ENCODE measurements at places on chromosomes 6 and 20.

- DNase-seq: no peak
These were observed 538.3 kb downstream of the GRIK2 start for GRCh38 chr6:101931766-101932165.

DNA sequence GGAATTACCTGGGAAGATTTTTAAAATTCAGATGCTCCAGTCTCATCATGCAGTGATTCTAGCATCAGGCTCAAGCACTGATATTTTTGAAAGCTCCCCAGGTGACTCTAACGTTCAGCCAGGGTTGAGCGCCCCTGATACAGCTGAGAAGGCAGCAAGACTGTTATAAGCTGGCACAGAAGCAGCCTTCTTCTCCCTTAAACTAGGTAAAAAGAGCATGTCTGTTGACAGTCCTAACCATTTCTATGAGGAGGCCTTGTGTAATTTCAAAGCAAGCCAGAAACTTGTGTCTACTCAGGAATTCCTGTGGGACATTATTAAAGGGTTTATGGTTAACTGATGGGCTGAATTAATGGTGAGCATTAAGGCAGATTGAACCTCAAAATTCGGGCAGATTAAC, 141.9 kb downstream of the PDE7B start:
- no peak for DNase-seq

DNA sequence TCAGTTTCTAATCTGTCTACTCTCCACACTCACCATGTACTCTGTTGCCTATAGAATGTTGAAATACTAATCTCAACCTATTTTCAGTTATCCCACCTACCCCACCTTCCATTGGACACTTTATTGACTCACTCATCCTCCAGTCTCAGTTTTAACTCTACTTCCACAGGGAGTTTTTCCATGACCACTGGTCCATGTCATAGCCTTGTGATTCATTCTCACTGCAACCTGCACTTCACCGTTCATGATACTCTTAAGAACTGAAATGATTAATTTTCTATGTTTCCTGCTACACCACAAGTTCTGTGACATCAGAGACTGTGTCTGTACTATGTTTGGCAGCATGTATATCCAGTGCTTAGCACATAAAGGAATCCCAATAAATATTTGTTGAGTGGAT, 122.8 kb upstream of the HSF2 start:
- no peak for DNase-seq

GRCh38 chr6:17352302-17352701, 41.1 kb upstream of the CAP2 start:
- DNase-seq: no peak

- DNase-seq: no peak
These were observed 75.1 kb downstream of the SLX4IP start for GRCh38 chr20:10510216-10510615.

DNA sequence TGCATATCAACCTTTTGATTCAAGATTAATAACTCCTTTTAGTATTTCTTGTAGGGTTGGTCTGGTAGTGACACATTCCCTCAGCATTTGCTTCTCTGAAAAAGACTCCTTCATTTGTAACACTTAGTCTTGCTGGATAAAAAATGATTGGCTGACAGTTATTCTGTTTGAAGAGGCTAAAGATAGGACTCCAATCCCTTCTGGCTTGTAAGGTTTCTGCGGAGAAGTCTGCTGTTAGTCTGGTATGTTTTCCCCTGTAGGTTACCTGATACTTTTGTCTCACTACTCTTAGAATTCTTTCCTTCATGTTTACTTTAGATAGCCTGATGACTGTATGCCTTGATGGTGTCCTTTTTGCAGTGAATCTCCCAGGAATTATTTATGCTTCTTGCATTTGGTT, 96.0 kb downstream of the CARMIL1 start:
- no peak for DNase-seq

DNA sequence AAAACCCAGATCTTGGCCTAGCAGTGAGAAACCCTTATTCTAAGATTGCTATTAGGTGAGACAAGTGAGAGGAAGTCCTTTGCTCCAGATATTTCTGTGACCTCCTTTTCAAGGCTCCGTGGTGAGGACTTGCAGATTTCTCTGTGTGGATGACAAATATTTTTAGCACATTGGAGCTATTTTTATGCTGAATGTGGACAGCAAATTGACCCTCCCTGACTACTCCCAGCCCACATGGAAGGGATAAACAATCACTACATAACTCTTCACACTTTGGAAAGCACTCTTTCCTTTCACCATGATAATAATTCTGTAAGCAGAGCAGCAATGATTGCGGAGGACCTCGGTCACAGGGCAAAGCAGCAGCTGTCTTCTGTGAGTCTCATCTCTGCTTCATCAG, 88.0 kb upstream of the ADGRF1 start:
- no peak for DNase-seq

DNA sequence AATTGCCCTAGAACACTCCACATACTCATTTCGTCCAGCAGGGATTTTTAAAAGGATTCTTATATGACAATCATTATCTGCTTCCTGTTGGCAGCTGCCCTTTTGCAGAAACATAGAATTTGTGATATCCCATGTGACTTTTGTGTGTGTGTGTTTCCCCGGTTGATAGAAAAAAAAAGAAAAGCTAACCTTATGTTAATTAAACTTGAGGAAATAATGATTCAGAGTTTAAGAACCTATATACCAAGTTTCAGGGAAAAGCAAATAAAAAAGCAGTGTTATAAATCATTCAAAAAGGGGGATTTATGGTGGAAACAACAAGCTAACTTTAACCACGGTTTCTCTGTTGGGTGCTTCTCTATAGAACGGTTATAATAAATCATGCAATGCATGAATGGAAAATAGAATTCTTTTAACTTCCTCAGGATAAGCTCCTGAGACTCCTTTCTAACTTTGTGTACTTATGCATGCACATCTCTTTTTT, 826.9 kb upstream of the EYS start:
- DNase-seq: no peak

- no peak for DNase-seq
These were observed 80.8 kb upstream of the COL21A1 start for GRCh38 chr6:56327946-56328727.

GRCh38 chr6:131443514-131443913, 129.5 kb upstream of the ARG1 start:
- no peak for DNase-seq

DNA sequence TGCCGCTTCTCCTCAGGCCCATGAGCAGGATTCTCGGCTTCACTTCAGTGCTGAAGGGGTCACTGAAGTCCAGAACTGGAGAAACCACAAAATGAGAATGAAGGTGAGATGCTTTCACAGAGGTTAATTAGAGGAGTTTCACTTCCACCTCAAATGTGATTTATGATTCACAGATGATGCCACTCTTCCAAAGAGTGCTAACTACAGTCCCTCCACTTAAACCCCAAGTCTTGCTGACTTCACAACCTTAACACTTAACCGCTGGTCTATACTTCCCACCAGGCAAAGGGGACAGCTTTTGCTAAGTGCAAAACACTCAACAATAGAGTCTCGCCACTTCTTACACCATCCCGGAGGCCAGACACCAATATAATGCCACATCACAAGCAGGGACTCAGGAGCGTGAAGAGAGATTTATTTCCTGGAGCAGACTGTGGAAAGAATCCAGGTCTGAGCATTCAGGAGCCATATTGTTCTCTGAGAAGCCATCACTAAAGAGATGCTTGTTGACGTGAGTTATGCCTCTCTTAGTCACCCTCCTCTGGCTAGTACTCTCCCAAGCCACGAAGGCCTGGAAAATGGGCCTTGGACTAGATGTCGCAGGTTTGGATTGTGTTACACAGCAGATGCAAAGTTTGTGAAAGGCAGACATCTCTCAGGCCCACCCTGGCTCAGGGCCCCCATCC, 24.4 kb downstream of the RRAGD start:
- DNase-seq: no peak

- no peak for DNase-seq
These were observed 226.9 kb downstream of the CD83 start for GRCh38 chr6:14344486-14344885.

DNA sequence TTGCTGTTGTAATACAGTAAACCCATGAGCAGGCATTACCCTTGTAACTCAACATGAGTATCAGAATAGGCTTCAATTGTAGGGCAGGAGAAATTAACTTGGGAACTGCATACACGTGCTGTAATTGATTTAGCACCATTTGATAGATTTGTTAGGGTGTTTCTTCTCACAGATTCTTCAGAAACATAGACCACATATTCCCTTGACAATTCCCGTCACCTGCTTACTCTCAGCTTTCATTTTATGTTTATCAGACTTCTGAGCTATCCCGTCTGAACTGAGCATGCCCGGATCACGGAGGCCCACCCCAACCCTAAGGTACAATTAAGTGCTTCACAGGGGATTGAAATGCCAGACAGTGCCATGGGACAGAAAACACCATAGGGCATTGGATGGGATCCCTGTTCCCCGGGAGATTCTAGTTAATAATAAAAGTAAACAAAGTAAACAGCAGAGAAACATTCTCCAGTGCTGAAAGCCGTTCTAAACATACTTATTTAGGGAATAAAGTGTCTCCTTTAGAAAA, 179.7 kb downstream of the PHACTR1 start:
- DNase-seq: no peak

DNA sequence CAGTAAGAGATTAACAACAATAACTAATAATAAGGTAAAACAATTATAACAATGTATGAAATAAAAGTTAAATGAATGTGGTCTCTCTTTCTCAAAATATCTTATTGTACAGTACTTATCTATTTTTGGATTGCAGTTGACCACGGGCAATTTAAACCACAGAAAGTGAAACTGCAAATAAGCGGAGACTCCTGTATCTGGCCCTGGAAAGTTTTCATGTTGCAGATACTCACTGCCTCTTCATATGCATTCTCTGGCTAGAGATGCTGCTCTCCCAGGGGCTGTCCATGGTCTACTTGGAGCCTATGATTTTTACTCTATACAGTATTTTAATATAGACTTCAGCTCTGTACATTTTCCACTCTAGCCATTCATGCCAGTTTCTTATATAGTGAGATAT, 230.8 kb downstream of the FUT9 start:
- DNase-seq: no peak
